A549 treated with ZK216348 at 1 μM for 4 hours (cell line): ENCODE measurements at places on chromosomes 12 and 14. TPM values are rescaled to one million over a fixed set of nuclear protein-coding genes. Genes with fewer than 3 reads are reported as not detected.

GEMIN2 gene
- total RNA-seq, result 20.5 to 28.6 TPM (median 24.5 TPM) in 5 replicates

COL2A1 gene
- 0.04 to 0.40 TPM in 2 of 5 replicates, not detected in the others for total RNA-seq

C1QL4 gene
- 3.8 to 7.6 TPM (median 6.4 TPM) in 5 replicates for total RNA-seq

LAG3 gene
- total RNA-seq, result 0.79 to 2.2 TPM (median 1.6 TPM) in 5 replicates

PLEKHA5 gene
- 6.1 to 9.8 TPM (median 6.9 TPM) in 5 replicates for total RNA-seq

TMEM30B gene
- total RNA-seq, result 0.09 to 0.49 TPM (median 0.20 TPM) in 5 replicates

KERA gene
- not detected in 5 replicates for total RNA-seq

POTEM gene
- total RNA-seq, result not detected in 5 replicates

FUT8 gene
- total RNA-seq, result 11.5 to 12.4 TPM (median 12.3 TPM) in 5 replicates

HOXC6 gene
- 3.5 to 6.0 TPM (median 5.2 TPM) in 5 replicates for total RNA-seq

PDE3A gene
- total RNA-seq, result 1.8 to 4.4 TPM (median 3.5 TPM) in 5 replicates

TMEM119 gene
- 0.17 TPM in 1 of 5 replicates, not detected in the others for total RNA-seq

TCL1B gene
- total RNA-seq, result not detected in 5 replicates

TSPAN19 gene
- 0.17 TPM in 1 of 5 replicates, not detected in the others for total RNA-seq
